CD4-positive, alpha-beta T cell (primary cell): ENCODE measurements at places on chromosomes 5 and 9. TPM values are rescaled to one million over a fixed set of nuclear protein-coding genes. Genes with fewer than 3 reads are reported as not detected.

DNA sequence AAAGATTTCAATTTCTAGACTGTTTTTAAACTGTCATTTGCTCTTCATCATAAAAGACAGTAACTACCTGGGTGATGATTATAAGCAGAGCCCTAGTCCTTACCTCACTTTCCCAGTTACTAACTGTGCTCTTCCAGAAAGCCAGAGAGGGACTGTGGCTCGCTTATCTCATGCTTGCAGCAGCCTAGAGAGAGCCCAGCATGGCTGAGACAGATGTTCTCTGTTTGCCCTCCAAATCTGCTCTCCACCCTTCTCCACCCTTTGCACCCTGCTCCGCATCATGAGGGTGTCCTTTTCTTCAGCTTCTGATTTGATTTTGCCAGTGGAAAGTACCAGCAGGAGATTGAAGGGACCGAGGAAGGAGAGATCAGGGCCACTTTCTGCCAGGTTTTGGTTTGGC lies 61.2 kb upstream of the SELENOP start:
- no peak for DNase-seq

The FCHO2 gene
- 2.0 TPM for total RNA-seq

GRCh38 chr9:83070261-83070660 lies 7.3 kb upstream of the RASEF start:
- no peak for DNase-seq

- no peak for DNase-seq
These were observed 163.1 kb downstream of the PBX3 start for GRCh38 chr9:125910286-125910685.

GRCh38 chr9:82720515-82720914 lies 342.4 kb downstream of the RASEF start:
- no peak for DNase-seq

DNA sequence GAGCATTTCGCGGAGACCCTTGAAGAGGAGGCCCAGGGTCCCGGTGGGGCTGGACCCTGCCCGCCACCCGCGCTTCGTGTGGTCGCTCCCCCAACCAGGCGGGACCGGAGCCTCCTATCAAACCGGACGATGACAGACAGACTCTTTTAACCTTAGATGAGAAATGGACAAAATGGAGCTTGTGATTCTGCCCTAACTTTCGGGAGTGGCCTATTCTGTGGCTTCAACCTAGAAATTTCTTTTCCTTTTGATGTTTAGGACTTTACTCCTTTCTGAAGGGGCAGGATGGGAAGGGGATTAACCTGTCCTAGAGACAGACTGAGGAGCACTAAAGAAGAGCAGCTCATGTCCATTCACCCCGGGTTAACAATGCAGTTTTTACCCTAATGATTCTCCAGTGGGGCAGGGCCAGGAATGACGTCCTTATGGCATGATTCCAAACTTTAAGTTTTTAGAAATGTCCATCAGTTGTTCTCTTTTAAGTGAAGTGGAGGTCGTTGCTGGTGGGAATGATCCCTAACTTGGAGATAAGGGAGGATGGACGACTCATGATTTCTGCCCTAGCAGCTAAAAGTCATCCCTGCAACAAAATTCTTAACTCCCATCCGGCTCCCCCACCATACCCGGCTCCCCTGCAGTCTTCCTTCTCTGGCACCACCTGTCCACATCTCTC lies 1.0 kb downstream of the NIPSNAP3A start:
- no peak for DNase-seq

DNA sequence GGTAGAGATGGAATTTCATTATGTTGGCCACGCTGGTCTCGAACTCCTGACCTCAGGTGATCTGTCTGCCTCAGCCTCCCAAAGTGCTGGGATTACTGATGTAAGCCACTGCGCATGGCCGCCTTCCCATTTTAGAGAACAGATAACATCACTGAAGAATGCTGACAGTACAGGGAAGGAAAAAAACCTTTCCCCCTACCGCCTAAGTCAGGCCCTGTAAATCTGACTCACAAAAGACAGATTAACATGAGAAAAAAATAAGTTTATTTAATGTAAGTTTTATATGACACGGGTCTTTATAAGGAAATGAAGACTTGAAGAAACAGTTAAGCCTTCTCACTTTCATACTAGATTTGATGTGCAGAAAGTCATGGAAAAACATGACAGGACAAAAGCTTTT lies 227.2 kb upstream of the ZNF608 start:
- no peak for DNase-seq

The COL23A1 gene
- not detected for total RNA-seq

DNA sequence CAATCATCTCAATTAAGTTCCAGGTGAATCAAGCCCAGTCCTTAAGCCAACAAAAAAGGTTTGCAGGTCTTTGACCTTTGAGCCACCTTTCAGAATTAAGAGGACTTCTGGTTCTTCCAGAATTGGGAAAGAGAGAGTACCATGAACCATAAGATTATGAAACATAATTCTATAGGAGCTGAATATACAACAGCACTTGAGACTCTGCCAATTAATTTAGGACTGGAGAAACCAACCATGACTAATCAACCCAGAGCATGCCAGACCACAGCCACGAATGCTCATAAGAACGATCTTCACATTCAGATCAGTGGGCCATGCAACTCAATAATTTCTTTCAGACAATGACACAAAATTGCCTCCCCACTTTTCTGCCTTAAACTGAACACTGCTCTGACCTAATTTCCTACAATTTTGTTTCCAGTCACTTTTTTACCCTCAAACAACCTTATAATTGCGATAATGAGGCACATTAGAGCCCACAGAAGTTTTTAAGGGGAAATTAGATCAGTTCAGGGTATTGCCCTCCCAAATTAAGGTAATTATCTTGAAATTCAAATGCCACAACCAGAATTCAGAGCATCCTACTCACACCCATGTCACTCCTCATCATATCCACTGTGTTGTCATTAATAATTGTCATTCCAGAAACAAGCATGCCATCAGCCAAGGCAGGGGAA lies 213.4 kb downstream of the ATPSCKMT start:
- no peak for DNase-seq

- no peak for DNase-seq
These were observed 970.9 kb downstream of the CDH12 start for GRCh38 chr5:21882074-21882745.

The RGMB gene
- 15.9 TPM for total RNA-seq
